Putamen (tissue), 1 donor: ENCODE measurements at places on chromosomes 7 and 10.

GRCh38 chr10:49744091-49744685 lies 17.9 kb downstream of the OGDHL start:
- DNase-seq, result no peak

- DNase-seq, result no peak
Measured at GRCh38 chr7:98168904-98169621, 42.2 kb upstream of the BHLHA15 start.

- no peak for DNase-seq
Measured at GRCh38 chr7:157881048-157881771, 544.4 kb downstream of the DNAJB6 start.

DNA sequence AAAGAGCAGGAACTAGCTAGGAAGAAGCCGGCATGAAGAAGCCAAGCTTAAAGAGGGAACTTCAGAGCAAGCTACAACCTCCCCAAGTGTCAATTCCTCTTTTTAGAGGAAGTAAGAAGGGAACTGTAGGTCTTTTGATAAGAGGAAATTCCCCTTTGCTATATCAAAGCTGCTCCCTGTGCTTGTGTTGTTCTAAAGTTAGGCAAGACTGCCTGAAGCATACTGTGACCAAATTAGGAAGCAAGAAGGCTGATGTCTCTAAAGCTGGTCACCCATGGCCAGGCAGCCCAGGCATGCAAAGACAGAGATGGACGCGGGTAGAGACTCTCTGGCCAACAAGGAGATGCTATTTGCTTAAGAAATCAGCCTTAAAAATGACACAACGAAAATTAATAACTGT lies 87.9 kb downstream of the RNF216 start:
- no peak for DNase-seq

DNA sequence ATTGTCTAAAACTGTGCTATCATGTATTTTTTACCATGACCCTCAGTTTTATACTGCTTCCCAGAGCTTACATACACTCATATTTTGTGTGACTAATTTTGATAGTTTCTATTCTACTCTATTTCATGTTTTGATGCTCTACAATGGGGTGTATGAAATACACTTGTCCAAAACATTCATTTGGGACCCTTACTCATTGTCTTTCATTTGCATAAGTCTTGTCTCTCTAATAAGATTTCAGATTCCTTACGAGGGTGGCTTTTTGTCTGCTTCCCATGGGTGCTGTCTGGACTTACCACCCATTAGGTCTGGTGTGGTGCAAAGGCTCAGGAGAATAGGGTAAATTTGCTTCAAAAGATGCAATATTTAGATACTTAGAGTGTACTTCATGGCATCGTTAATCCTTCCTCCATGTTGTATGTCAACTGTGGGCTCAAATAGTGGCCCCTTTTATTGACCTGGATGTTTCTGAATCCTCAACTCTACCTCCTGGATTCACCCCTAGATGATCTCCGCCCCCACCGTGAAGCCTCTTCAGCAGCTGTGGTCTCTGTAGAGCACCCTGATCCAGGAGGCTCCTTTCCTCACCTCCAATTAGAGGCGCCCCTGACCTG lies 3.6 kb upstream of the GIMAP5 start:
- no peak for DNase-seq
